Fibroblast of the aortic adventitia (primary cell): ENCODE measurements at places on chromosomes 1 and 21.
A peak's percentile ranks its signal among the peaks of the same experiment; 100 is the strongest.

DNA sequence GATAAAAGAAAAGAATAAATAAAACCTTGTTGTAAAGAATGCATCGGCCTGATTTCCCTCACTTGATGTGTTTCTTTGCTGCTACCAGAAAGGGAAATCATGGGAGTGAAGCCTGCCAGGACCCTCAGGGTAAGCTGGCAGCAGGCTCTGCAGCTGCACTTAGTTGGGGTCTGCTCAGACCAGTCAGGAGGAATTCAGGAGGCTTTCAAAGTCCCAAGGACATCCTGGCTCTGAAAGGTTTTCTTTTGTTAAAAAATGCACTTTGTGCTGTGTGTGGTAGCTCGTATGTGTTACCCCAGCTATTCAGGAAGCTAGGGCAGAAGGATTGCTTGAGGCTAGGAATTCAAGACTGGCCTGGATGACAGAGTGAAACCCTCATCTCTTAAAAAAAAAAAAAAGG lies 254.8 kb downstream of the ZNF648 start:
- DNase-seq = no peak

- DNase-seq = no peak
Observed at GRCh38 chr1:6235296-6235677, 477 bp downstream of the ICMT start.

DNA sequence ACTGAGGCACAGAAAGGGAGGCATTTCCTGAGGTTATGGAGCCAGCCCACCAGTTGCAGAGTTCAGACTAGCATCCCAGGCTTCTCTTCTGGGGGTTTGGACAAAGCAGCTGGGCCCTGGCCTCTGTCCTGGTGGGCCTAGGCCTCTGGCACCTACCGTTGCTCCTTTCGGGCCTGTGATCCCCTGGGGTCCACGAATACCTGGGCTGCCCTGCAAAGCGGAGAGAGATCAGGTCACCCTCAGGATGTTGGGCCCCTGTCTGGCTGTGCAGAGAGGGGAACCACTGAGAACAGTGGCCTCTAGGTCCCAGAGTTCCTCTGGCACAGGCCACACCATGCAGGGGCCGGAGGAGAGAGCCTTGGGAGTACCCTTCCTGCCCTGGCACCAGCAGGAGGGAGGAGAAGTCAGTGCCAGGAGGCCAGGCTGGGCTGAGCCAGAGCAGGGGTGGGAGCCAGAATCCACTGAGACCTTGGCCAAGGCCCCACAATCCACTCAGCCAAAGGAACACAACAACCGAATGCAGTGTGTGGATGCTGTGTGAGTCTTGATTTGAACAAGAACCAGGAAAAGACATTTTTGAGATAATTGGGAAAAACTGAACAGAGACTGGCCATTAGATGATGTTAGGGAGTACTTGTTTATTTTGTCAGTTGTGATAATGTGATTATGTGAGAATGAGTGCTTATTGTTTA lies 8.9 kb downstream of the COL9A2 start:
- DNase-seq = peak; percentile 43

DNA sequence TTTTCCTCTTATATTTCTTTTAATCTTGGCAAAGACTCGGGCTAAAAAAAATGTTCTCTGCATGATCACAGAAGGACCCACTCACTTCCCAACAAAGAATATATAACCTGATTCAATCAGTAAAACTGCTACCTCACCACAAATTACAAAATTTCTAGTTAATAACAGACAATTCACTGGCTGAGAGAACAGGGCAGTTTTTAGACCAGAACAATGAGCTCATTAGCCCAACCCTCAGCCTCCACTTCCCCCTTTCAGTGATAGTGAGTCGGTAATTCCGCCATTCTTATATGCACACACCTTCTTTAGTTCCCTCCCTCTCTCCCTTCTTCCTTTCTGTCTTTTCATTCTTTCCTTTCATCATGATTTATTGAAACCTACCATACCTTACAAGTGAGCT lies 8.9 kb downstream of the SIPA1L2 start:
- DNase-seq = no peak

DNA sequence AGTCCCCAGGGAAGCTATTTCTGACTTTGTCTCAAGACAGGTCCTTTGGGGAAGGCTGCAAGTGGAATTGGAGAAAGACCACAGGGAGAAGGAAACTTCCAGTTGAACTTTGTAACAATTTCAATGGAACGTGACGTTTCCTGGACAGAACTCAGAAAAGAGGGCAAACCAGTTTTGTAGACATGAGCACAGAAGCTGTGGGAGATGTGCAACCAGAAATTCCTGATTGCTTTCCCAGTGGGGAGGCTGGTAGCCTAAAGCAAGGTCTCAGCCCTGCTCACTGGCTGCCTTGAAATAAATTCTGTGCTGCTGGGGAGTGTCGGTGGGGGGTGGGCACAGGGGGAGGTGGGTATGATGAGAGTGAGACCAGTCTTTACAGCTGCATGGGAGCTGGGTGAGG lies 1206.7 kb upstream of the ADGRL2 start:
- no peak for DNase-seq

GRCh38 chr1:202007805-202008489 lies 2.4 kb upstream of the ELF3 start:
- DNase-seq = peak; percentile 33
